ENCODE measurements at places on chromosomes 7 and 10. TPM values are rescaled to one million over a fixed set of nuclear protein-coding genes. Genes with fewer than 3 reads are reported as not detected.
A peak's percentile ranks its signal among the peaks of the same experiment; 100 is the strongest.

DMBT1 gene
- not detected for total RNA-seq

KIF20B gene
- total RNA-seq = 39.7 TPM

SPDYE3 gene
- total RNA-seq = not detected

ZNF467 gene
- 6.5 TPM for total RNA-seq

LFNG gene
- 12.6 TPM for total RNA-seq

NUTM2D gene
- total RNA-seq = 1.6 TPM

LRRD1 gene
- not detected for total RNA-seq

APBB1IP gene
- not detected for total RNA-seq

KCNIP2 gene
- total RNA-seq = 3.0 TPM

C10orf53 gene
- not detected for total RNA-seq

GRCh38 chr7:14924398-14924797 lies 21.8 kb upstream of the DGKB start:
- DNase-seq = no peak

GRCh38 chr7:158829021-158829341 lies 328 bp downstream of the ESYT2 start:
- peak; percentile 70 for DNase-seq

- DNase-seq = no peak
Observed at GRCh38 chr10:62843600-62843999, 27.4 kb upstream of the EGR2 start.

GRCh38 chr7:79180533-79180932 lies 272.9 kb downstream of the MAGI2 start:
- DNase-seq = no peak

DNA sequence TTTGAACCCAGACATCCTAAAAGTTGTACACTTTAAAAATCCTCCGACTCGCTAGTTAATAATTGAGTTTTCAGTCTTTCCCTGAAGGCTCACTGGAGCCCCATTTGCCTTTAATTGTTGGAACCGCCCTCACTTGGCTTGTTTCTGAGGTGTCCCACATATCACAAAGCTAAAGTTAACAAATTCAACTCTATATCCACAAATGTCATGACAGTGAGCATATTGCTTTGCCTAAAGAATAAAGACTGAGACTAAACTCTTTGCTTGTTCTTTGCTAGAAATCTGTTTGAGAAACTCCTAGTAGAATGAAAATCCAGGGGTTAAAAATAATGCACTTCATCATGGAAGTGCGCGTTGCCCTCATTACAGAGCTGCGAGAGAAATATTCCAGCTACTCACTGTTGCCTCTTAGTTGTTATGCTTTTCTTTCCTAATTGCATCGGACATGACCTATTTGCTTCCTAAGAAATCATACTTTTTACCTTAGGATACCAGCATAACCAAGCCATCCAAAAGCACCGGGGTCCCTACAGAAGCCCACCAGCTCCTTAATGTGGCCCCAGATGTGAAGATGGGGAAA lies 752 bp downstream of the THSD7A start:
- DNase-seq = peak; percentile 75

GRCh38 chr10:14534152-14534551 lies 203.4 kb upstream of the FRMD4A start:
- DNase-seq = no peak

- DNase-seq = no peak
Observed at GRCh38 chr10:28975891-28976531, 298.7 kb downstream of the BAMBI start.

DNA sequence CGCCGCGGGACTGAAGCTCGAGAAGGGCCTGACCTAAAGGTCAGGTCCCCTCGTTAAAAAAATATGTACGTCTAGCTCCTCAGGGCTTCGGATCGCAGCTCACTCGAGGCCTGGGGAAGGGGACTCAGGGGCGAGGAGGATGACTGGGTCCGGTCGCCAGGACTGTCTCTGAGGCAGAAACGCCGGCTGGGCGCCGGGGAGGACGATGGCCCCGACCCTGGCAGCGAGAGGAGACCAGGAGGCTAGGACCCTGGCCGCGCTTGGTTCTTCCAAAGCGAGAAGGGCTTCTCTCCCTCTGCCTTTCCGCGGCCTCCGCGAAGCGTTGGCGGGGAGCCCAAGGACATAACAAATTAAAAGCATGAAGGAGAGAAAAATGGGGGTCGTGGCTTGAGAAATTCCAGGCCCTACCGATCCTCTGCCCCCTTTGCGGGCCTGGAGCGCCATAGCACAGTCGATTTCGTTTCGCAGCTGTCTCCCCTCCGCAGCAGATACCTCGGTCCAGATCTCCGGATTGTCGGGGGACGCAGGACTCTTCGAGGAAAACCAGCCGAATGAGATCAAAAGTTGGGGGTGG lies 3.1 kb downstream of the NKX2-3 start:
- no peak for DNase-seq

- peak; percentile 56 for DNase-seq
Observed at GRCh38 chr7:93092757-93093370, 24.9 kb downstream of the SAMD9 start.

GRCh38 chr10:123746061-123746460 lies 79.9 kb downstream of the GPR26 start:
- DNase-seq = no peak

DNA sequence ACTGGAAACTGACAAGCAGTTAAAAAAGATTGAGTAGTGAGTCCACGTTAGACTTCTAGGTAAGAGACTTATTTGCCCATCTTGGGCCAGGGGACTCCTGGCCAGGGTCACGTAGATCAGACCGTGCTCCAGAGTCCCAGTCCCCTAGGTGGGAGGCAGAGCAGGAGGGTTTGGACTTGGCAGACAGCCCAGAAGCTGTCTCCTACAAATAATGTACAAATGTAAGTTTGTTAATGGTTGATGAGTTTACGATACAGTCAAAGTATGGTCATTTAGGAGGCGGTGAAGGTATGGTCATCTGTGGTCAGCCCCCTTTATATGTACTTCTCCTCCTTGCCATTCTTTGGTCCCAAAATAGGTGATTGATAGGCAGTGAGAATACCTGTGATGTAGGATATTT lies 28.2 kb downstream of the INPP5F start:
- no peak for DNase-seq

DNA sequence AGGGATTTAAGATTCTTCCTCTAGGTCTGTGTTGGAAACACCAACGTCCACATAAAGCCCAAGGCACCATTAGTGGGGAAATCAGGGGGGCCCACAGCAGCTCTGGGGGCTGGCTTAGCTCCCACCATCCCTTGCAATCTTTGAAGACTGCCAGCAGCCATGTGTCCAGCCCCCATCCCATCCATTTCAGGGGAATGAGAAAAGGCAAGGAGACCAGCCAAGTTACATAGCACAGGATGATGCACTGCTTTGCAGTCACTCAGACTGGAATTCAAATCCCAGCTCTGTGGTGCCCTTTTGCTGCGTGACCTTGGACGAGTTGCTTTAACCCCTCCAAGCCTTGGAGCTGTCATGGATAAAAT lies 108.9 kb upstream of the ZMIZ1 start:
- DNase-seq = no peak

- DNase-seq = no peak
Observed at GRCh38 chr7:82469207-82469606, 25.6 kb upstream of the CACNA2D1 start.

DNA sequence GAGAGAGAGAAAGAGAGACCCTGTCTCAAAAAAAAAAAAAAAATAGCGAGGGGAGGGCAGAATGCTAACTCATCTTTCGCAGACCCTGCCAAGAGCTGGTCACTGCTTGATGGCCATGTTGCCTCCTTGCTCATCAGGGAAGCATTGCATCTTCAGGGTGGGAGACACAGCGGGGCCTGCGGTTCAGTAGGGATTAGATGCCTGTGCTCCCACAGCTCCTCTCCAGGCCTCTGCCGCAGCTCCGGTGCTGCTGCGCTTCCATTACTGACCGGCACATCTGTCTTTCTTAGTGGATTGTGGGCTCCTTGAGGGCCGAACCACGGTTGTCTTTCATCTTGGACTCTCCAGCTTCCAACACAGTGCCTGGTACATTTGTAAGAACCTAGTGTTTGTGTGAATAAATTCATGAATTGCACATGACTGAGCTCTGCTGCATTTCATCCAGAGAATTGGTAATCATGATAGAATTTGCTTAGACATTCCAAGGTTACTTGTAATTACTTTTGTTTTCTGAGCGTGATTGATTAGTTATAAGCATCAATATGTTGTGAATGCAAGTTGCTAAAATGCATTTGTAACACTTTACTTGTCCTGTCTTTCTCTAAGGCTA lies 16.8 kb downstream of the HK1 start:
- no peak for DNase-seq

DNA sequence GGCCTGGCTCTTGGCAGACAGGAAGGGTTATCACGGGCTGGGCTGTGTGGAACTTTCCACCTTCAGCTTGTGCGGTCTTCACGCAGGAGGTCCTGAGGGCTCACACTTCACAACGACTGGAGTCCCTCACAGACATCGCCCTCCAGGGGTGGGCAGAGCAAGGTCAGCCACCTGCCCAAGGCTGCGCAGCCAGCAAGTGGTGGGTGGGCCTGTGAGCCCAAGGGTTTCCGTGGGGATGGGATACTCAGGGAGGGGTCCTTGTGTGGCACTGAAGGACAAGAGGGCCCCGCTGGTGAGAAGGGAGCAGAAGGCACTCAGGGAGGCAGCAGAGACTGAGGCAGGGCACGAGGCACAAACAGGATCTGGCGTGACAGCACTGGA lies 22.0 kb downstream of the PDIA4 start:
- no peak for DNase-seq

- DNase-seq = peak; percentile 33
Observed at GRCh38 chr7:128405471-128406313, 4.1 kb downstream of the IMPDH1 start.

GRCh38 chr7:112494656-112495055 lies 13.9 kb downstream of the LSMEM1 start:
- no peak for DNase-seq

- DNase-seq = no peak
Observed at GRCh38 chr7:98027342-98028033, 37.5 kb upstream of the OCM2 start.

GRCh38 chr10:98316661-98317060 lies 48.7 kb upstream of the LOXL4 start:
- DNase-seq = peak; percentile 82

DNA sequence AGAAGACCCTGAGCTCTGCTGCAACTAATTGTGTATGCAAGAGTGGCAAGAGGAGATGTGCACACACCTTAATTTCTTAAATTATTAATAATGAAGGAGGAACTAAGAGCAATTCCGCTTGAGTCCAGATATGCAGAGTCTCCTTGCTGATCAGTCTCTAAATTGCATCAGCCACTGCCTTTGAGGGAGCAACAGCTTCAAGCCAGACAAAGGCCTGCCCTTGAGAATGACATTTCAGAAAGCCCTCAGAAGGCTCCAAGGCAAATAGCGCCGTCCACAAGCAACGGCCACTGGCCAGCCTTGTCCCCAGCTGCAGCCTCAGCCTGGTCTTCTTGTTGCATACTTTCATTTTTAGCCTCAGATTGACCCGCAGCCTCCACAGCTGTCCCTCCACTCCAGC lies 110.6 kb upstream of the RNF32 start:
- no peak for DNase-seq

DNA sequence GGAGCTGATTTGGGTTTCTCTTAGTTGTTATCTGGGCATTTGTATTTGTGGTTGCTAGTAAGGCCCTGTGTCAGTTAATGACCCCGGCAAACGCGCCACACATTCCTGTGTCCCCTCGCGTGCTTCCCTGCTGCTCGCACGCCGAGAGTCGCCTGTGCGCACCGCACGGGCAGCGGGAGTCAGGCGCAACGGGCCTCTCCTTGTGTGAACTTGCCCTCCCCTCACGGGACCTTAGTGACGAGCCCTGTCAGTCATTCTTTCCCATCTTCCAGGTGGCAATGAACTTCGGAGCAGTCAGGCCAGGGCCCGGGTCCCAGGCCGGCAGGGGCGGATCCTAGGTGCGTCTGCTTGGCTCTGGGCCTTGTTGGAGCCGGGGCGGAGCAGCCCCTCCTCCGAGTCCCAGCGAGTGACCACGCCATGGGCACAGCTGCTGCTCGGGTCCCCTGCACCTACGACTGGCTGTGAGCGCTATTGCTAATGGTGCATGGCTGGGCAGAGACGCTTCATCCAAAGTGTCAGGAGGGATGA lies 12.4 kb upstream of the PRKAR1B start:
- DNase-seq = no peak

GRCh38 chr10:89388806-89389205 lies 3.6 kb upstream of the IFIT1 start:
- no peak for DNase-seq

DNA sequence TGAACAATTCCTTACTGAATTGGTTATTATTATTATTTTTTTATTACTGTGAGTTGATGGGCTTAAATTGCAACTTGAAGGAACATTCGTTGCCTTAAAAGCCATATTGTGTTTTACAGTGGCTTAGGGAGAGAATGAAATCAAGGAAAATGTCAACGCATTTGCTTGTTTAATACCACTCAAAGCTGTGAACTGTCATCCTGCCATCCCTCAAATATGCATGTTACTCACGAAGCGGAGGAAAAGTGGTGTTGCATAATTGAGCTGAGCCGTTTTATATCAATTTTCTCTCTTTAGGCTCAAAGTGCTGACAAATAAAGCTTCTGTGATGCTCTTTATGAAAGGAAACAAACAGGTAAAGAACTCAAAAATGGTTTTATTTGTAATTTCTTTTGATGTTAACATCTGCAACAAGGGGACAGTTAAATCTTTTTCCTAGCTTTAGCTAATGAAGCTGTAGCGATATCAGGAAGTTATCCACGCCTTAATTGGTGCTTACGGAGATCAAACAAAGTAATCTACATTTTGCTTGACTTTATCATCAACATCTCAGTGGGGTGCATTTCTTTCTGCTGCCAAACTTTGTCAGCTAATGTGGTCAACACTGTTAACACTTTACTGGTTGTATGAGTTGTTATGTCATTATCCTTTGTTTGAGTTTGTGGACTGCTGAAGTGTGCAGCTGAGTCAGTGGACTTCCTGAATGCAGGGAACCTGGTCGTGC lies 33.1 kb downstream of the GLRX3 start:
- no peak for DNase-seq

DNA sequence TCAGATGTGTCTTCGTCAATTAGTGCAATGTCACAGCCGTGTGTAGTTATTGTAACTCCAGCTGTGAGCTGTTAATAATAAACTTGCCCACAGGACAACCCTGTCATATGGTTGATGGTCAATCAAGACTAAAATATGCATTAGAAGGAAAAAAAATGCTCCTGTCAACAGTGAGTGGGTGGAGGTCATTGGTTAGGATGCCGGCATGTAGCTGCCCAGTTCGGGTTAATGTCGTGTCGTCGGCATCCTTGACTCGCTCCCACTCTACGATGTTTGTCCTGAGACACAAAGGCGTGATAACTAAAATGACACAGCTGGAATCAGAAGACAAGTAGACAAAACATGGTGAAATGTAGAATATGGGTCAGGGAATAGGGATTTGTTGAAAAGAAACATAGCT lies 442.8 kb upstream of the NPVF start:
- no peak for DNase-seq

Measured in endothelial cell of umbilical vein (primary cell).